Activated CD4-positive, alpha-beta T cell treated with anti-CD3 and anti-CD28 coated beads for 36 hours (primary cell): ENCODE measurements at places on chromosomes 12 and 14. TPM values are rescaled to one million over a fixed set of nuclear protein-coding genes. Genes with fewer than 3 reads are reported as not detected.

DNA sequence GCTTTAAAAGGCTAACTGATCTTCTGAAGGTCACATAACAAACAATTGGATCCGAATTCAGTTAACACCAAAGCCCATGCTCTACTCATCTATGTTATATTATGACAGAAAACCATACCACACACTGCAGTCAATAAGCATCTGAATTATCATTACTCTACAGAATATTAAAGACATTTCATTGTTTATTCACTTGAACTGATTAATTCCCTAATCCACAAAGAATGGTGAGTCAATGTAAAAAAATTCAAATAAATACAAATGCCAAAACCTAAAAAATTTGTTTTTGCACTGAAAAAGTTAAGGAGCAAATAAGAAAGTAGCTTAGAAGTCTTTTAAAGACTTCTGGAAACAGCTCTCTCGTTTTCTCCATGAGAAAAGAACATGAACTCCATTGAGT, 13.7 kb downstream of the NID2 start:
- H3K27me3 ChIP-seq: peaks cover 6% of the 10 kb centered on the region
- no peak overlapping the region for H3K4me3 ChIP-seq
- H3K4me1 ChIP-seq: no peaks in the 10 kb centered on the region
- H3K27ac ChIP-seq: no peak overlapping the region
- no peak for DNase-seq

GRCh38 chr14:32375663-32376062, 46.6 kb downstream of the AKAP6 start:
- H3K27ac ChIP-seq: no peak overlapping the region
- H3K4me1 ChIP-seq: peaks cover 8% of the 10 kb centered on the region
- DNase-seq: no peak
- H3K4me3 ChIP-seq: no peak overlapping the region
- H3K36me3 ChIP-seq: no peaks in the 10 kb centered on the region

The NRL gene
- 1.5 TPM for total RNA-seq

- H3K4me1 ChIP-seq: peaks cover 26% of the 10 kb centered on the region
- no peak overlapping the region for H3K4me3 ChIP-seq
- peaks cover 12% of the 10 kb centered on the region for H3K36me3 ChIP-seq
- H3K27me3 ChIP-seq: no peaks in the 10 kb centered on the region
- H3K27ac ChIP-seq: peak overlapping the region; percentile 55
Observed at GRCh38 chr12:120775862-120776552, 50.4 kb downstream of the ACADS start.

DNA sequence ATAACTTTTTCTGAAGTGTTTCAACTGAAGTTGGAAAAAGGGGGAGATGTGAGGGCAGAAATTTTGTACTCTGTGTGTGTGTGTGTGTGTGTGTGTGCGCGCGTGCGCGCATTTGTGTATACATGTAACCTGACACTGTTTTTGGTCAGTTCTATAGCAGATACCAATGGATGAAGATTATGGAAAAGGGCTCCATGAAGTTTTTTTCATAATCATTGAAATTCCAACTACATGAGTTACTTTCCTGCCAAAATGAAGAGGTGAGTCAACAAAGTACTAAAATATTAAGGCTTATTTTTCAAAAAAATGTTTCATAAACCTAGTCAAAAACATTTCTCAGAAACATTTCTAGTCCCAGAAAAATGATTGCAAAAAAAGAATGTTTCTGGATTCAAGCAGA, 25.7 kb upstream of the CERS5 start:
- H3K27me3 ChIP-seq: no peaks in the 10 kb centered on the region
- H3K27ac ChIP-seq: no peak overlapping the region
- H3K4me3 ChIP-seq: no peak overlapping the region
- peaks cover 40% of the 10 kb centered on the region for H3K36me3 ChIP-seq

DNA sequence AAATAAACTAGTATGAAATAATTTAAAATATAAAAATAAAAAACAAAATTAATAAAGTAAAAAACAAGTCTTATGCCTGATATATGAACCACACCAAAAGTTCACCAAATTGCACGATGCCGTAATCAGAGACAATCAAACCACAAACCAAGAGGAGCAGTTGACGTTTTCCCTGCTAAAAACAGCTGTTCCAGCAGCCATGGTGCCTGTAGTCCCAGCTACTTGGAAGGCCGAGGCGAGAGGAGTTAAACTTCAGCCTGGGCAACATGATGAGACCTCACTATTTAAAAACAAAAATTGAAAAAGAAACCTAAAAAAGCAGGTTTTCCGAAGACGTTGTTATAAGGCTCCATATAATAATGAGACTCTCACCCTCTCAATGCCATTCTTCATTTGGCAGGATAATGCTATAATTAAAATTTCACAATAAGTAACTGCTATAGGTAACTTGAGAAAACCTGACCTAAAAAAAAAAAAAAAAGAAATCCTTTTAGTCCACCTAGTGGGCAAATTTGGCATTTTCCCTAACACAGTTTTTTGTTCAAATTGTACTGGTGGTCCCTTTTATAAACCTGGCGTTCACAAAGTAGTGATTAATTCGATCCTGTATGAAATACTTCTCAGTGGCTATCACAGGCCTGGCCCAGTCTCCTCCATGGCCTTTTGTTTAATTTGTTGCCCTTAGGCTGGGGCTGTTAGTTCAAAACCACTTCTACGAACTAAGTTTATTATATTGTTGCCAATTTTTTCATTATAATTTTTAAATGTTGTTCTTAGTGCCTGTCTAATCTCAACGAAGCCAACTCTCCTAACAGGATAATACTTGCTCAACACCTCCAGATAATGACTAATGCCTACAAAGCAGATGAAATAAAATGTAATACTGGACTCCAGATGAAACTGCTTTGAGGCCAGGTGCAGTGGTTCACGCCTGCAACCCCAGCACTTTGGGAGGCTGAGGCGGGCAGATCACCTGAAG, 62.1 kb downstream of the TNFAIP2 start:
- H3K36me3 ChIP-seq: no peaks in the 10 kb centered on the region
- no peak overlapping the region for H3K27ac ChIP-seq
- H3K27me3 ChIP-seq: peaks cover 40% of the 10 kb centered on the region
- no peak overlapping the region for H3K4me3 ChIP-seq
- DNase-seq: no peak

- no peak overlapping the region for H3K27ac ChIP-seq
- no peaks in the 10 kb centered on the region for H3K27me3 ChIP-seq
- H3K36me3 ChIP-seq: no peaks in the 10 kb centered on the region
Observed at GRCh38 chr12:20248646-20249045, 119.7 kb upstream of the PDE3A start.

DNA sequence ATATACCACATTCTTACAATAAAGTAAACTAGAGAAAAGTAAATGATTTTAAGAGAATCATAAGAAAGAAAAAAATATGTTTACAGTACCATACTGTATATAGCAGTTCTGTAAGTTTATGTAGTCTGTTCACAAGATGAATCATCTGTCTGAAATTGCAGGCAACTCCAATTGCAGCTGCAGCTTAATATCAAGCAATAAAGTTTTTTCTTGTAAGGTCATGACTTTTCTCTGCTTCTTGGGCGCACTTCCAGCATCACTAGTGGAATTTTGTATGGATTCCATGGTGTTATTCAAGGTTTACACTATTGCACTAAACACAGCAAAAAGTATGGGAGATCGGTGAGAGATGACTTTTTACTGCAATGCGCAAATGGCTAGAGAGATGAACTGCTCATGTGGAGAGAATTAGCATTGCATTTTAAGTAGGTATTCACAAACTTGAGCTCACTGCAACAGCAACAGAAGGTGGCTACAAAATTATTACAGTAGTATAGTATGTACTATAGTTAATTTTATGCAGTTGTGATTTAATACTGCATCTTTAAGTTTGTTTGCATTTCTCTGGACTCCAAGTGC, 445.4 kb upstream of the OR4E1 start:
- H3K4me1 ChIP-seq: peaks cover 17% of the 10 kb centered on the region
- H3K4me3 ChIP-seq: peak overlapping the region; percentile 59
- no peaks in the 10 kb centered on the region for H3K36me3 ChIP-seq
- H3K27ac ChIP-seq: no peak overlapping the region
- no peak for DNase-seq
- H3K27me3 ChIP-seq: no peaks in the 10 kb centered on the region

- no peak overlapping the region for H3K4me3 ChIP-seq
- H3K27ac ChIP-seq: no peak overlapping the region
- peaks cover 2% of the 10 kb centered on the region for H3K27me3 ChIP-seq
- peaks cover 14% of the 10 kb centered on the region for H3K4me1 ChIP-seq
Observed at GRCh38 chr12:13154831-13155230, 41.7 kb upstream of the EMP1 start.

The RERG gene
- total RNA-seq: not detected

GRCh38 chr12:43425361-43425760, 126.6 kb downstream of the ADAMTS20 start:
- DNase-seq: no peak
- H3K27ac ChIP-seq: no peak overlapping the region
- H3K4me1 ChIP-seq: no peaks in the 10 kb centered on the region
- no peaks in the 10 kb centered on the region for H3K36me3 ChIP-seq

GRCh38 chr12:111672822-111673381, 12.9 kb downstream of the BRAP start:
- no peak overlapping the region for H3K27ac ChIP-seq
- H3K4me3 ChIP-seq: no peak overlapping the region
- H3K4me1 ChIP-seq: no peaks in the 10 kb centered on the region
- peaks cover 26% of the 10 kb centered on the region for H3K36me3 ChIP-seq
- H3K27me3 ChIP-seq: no peaks in the 10 kb centered on the region

GRCh38 chr12:66189486-66189843, 451 bp downstream of the IRAK3 start:
- no peak for DNase-seq
- H3K4me1 ChIP-seq: peaks cover 7% of the 10 kb centered on the region
- H3K27ac ChIP-seq: no peak overlapping the region
- peaks cover 5% of the 10 kb centered on the region for H3K36me3 ChIP-seq
- H3K27me3 ChIP-seq: peaks cover 40% of the 10 kb centered on the region

DNA sequence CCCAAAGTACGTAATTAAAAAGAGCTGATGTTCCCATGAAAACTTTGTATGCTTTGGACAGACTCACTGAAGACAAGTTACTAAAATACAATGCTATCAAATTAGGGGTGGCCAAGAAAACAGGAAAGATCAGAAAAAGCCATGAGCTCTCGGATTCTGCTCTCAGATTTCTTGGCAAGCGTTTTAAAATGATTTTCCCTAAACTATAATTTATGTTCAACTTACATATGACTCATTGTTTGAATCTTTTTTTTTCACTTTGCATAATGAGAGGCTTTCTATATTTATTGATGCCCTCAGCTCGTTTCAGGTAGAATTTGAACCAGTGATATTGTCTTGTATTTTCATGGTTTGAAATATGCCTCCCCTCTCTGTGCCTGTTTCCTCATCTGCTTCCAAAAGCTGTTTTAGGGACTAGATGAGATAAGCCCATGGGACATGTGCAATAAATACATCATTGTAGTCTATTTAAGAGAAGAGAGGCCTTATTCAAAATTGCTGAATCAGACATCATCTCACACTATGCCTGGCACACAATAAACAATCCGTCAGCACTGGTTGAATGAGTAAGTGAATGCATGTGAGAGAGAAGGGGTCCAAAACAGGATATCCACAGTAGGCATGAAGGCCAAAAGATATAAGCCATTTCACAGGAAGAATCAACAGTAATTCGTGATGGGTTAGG, 4.7 kb upstream of the IPO8 start:
- no peak overlapping the region for H3K4me3 ChIP-seq
- no peak overlapping the region for H3K27ac ChIP-seq
- H3K36me3 ChIP-seq: no peaks in the 10 kb centered on the region

DNA sequence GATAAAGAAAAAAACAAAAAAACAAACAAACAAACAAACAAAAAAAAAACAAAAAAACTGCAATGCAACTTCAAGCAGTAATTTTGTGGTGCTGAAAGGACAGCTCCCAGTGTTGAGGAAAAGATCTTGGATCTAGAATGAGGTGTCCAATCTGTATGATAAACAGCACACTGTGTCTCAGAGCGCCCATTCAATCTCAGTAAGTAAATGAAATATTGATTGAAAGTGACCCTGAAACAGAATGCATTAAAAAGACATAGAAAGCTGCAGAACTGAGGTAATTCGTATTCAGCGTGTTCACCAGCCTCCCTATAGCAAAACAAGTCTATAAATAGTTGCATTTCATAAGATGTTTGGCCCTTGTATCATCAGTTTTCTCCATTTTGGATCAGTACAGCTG, 153.0 kb downstream of the NOVA1 start:
- no peaks in the 10 kb centered on the region for H3K4me1 ChIP-seq
- no peak for DNase-seq
- no peak overlapping the region for H3K4me3 ChIP-seq
- H3K27ac ChIP-seq: no peak overlapping the region

GRCh38 chr14:54815016-54815415, 87.6 kb downstream of the GCH1 start:
- peaks cover under 1% of the 10 kb centered on the region for H3K4me1 ChIP-seq
- H3K27me3 ChIP-seq: peaks cover 3% of the 10 kb centered on the region
- H3K4me3 ChIP-seq: no peak overlapping the region
- DNase-seq: no peak

- no peak for DNase-seq
Observed at GRCh38 chr14:59961518-59962062, 41.6 kb downstream of the LRRC9 start.

The SIX6 gene
- total RNA-seq: not detected
